Esophagus (tissue), 2 donors: ENCODE measurements at places on chromosomes 4 and X. TPM values are rescaled to one million over a fixed set of nuclear protein-coding genes. Genes with fewer than 3 reads are reported as not detected.

Gene FHL1
- 127 TPM for polyA plus RNA-seq

Gene BLOC1S4
- 9.9 TPM for polyA plus RNA-seq

Gene SLC49A3
- 3.8 TPM for polyA plus RNA-seq

Gene MFAP3L
- polyA plus RNA-seq: 0.24 TPM

Gene CXCL6
- 0.42 TPM for polyA plus RNA-seq
